ENCODE measurements at places on chromosomes 2 and 18. TPM values are rescaled to one million over a fixed set of nuclear protein-coding genes. Genes with fewer than 3 reads are reported as not detected.

The POTEJ gene
- not detected for total RNA-seq

The CCDC85A gene
- total RNA-seq, result 3.2 TPM

The CD226 gene
- 3.6 TPM for total RNA-seq

The SEC11C gene
- total RNA-seq, result 41.7 TPM

- H3K27me3 ChIP-seq, result no peaks in the 10 kb centered on the region
- H3K36me3 ChIP-seq, result no peaks in the 10 kb centered on the region
- H3K4me1 ChIP-seq, result no peaks in the 10 kb centered on the region
- H3K4me3 ChIP-seq, result no peak overlapping the region
These were observed 413.0 kb downstream of the PTPRM start for GRCh38 chr18:7980136-7980535.

GRCh38 chr2:110804915-110805314 lies 72.5 kb downstream of the ACOXL start:
- no peak for DNase-seq
- no peaks in the 10 kb centered on the region for H3K36me3 ChIP-seq

DNA sequence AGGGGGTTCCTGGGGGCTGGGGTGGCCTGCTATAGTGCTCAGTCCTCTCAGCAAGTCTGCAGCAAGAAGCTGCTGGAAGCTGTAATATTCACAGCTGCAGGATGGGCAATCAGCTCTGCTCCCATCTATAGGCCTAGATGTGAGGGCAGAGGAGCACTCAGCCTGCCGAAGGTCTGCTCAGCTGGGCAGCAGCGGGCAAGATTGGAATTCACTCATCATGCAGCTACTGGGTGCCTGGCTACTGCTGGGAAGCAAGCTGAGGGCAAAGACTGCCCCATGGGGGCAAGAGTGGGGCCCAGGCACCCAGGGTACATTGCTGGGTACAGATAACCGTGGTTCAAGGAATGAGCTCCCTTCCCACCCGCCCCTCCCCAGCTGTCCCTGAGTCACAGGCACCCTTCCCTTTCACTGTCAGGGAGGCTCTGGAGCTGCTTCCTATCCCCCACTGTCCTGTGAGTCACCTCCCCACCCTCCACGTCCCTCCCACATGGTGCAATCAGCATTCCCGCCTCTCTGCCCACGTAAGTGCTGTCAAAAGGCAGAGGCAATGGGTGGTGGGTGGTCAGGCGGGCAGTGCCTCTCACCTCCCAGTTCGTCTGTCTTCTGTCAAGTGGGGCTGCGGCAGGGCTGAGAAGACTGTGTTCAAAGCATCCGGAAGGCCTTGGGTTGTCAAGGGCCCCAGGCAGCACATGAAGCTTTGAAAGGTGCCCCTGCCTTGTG lies 169.2 kb downstream of the TRIM43 start:
- H3K27me3 ChIP-seq, result no peaks in the 10 kb centered on the region
- no peaks in the 10 kb centered on the region for H3K36me3 ChIP-seq
- H3K4me1 ChIP-seq, result no peaks in the 10 kb centered on the region
- H3K4me3 ChIP-seq, result no peak overlapping the region

- H3K4me3 ChIP-seq, result no peak overlapping the region
- H3K27me3 ChIP-seq, result no peaks in the 10 kb centered on the region
- H3K36me3 ChIP-seq, result no peaks in the 10 kb centered on the region
- DNase-seq, result no peak
These were observed 363.1 kb downstream of the LPIN1 start for GRCh38 chr2:12109363-12110017.

Measured in stomach (tissue), 19 donors.